ENCODE measurements at places on chromosomes 3 and 15. TPM values are rescaled to one million over a fixed set of nuclear protein-coding genes. Genes with fewer than 3 reads are reported as not detected.
A peak's percentile ranks its signal among the peaks of the same experiment; 100 is the strongest.

- H3K4me3 ChIP-seq = no peak overlapping the region
- H3K36me3 ChIP-seq = peaks cover 100% of the 10 kb centered on the region
- no peaks in the 10 kb centered on the region for H3K27me3 ChIP-seq
- H3K27ac ChIP-seq = no peak overlapping the region
Observed at GRCh38 chr3:16319307-16319706, 54.3 kb downstream of the OXNAD1 start.

- no peaks in the 10 kb centered on the region for H3K36me3 ChIP-seq
- peaks cover 20% of the 10 kb centered on the region for H3K4me1 ChIP-seq
- no peak for DNase-seq
- H3K4me3 ChIP-seq = no peak overlapping the region
- no peaks in the 10 kb centered on the region for H3K27me3 ChIP-seq
Observed at GRCh38 chr3:100265016-100265415, 4.2 kb downstream of the TBC1D23 start.

GRCh38 chr15:88717382-88718031 lies 78.7 kb downstream of the ISG20 start:
- H3K4me3 ChIP-seq = no peak overlapping the region
- peaks cover 21% of the 10 kb centered on the region for H3K27me3 ChIP-seq
- no peak overlapping the region for H3K27ac ChIP-seq
- no peak for DNase-seq

DNA sequence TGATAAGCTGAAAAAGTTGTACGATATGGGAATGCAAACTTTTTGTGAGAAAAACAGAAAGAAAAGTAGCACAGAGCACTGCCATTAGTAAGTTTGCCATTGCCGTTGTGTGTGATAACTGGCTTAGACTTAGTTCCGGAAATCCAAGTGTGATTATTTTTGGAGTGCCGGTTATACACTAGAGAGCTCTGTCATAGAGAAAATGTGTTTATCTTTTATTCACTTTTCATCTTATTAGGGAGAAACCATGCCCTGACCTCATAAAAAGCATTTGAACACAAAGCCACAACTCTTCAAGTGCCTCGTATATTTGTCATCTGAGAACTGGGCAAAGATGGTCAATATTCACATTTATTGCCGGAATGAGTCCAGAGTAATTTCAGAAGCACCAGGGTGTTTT lies 36.1 kb downstream of the CTDSPL start:
- H3K4me1 ChIP-seq = peaks cover 65% of the 10 kb centered on the region
- no peaks in the 10 kb centered on the region for H3K36me3 ChIP-seq
- no peak for DNase-seq
- H3K27me3 ChIP-seq = no peaks in the 10 kb centered on the region

DNA sequence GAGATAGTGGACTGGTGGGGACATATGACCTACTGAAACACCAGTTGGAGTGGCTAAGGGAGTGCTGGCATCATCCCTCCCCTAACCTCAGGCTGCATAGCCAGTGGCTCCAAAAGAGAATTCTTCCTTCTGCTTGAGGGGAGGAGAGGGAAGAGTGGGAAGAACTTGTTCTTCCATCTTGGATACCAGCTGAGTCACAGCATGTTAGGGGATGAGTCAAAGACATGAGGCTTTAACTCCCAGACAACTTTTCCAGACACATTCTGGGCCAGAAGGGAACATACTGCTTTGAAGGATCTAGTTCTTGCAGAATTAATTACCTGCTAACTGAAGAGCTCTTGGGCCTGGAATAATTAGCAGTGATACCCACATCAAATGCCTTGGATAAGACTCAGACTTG lies 36.8 kb upstream of the PEX5L start:
- DNase-seq = no peak
- no peak overlapping the region for H3K4me3 ChIP-seq
- no peaks in the 10 kb centered on the region for H3K36me3 ChIP-seq

GRCh38 chr3:171755015-171755589 lies 55.2 kb downstream of the PLD1 start:
- H3K4me1 ChIP-seq = peaks cover 80% of the 10 kb centered on the region
- no peaks in the 10 kb centered on the region for H3K36me3 ChIP-seq
- H3K27me3 ChIP-seq = no peaks in the 10 kb centered on the region
- DNase-seq = no peak
- no peak overlapping the region for H3K4me3 ChIP-seq

- H3K4me1 ChIP-seq = peaks cover 47% of the 10 kb centered on the region
- no peak overlapping the region for H3K4me3 ChIP-seq
- H3K36me3 ChIP-seq = no peaks in the 10 kb centered on the region
- peak overlapping the region; percentile 33 for H3K27ac ChIP-seq
- DNase-seq = peak; percentile 57
- H3K27me3 ChIP-seq = no peaks in the 10 kb centered on the region
Observed at GRCh38 chr15:67109141-67110034, 44.0 kb downstream of the SMAD3 start.

DNA sequence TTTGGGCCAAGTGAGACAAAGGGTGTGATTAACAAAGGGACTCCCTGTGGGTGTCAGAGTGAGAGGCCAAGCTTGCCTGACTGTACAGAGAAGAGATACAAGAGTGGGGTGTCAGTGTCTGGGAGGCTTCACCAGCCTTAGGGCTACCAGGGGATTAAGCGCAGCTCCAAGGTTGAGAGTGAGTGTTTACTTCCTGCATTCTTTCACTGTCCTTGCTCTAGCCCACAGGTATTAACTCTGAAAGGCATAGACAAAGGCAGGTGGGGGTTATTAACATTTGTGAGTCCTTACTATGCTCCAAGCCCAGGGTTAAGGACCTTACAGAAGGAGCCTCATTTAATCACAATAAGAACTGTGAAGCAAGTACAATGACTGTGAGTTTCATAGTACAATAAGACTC lies 107.6 kb downstream of the IL20RB start:
- no peaks in the 10 kb centered on the region for H3K27me3 ChIP-seq
- no peaks in the 10 kb centered on the region for H3K4me1 ChIP-seq
- DNase-seq = no peak
- H3K4me3 ChIP-seq = no peak overlapping the region
- H3K36me3 ChIP-seq = no peaks in the 10 kb centered on the region
- no peak overlapping the region for H3K27ac ChIP-seq

- DNase-seq = no peak
- no peaks in the 10 kb centered on the region for H3K36me3 ChIP-seq
- H3K27me3 ChIP-seq = no peaks in the 10 kb centered on the region
- H3K4me3 ChIP-seq = no peak overlapping the region
- no peaks in the 10 kb centered on the region for H3K4me1 ChIP-seq
- no peak overlapping the region for H3K27ac ChIP-seq
Observed at GRCh38 chr3:132289316-132289715, 27.9 kb upstream of the ACP3 start.

- H3K27ac ChIP-seq = no peak overlapping the region
- H3K27me3 ChIP-seq = no peaks in the 10 kb centered on the region
- H3K4me3 ChIP-seq = no peak overlapping the region
- H3K36me3 ChIP-seq = no peaks in the 10 kb centered on the region
- H3K4me1 ChIP-seq = no peaks in the 10 kb centered on the region
- no peak for DNase-seq
Observed at GRCh38 chr3:193574488-193575070, 18.4 kb upstream of the OPA1 start.

DNA sequence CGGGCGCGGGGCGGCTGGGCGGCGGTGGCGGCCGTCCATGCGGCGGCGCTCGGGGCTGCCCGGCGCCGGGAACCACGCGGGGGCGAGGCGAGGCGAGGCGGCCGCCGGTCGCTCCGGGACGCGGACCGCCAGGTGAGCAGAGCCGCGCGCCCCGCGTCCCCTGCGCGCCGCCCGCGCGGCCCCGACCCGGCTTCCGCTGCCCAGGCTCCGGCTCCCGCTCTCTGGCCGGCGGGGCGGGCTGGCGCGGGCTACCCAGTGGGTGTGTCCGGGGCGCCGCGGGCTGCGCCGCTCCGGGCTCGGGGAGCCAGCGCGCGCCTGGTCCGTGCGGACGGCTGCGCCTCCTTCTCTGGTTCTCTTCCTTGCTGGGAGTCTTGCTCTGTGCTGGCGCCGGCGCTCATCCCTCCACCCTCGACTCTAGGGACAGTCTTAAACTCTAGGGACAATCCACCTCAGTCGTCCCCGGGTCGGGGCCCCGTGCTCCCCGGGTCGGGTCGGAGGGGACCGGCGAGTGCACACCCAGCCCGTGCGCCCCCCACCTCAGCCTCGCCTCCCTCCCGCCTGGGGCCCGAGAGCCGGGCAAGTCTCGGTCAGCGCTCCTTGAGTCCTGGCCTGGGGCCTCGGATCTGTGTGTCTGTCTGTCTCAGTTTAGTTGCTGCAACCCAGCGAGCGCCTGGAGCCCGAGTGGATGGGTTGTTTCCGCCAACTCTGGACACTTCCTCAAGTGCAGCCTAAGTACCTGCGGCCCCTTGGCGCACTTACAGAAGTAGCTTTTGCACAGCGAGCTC lies 488 bp downstream of the THSD4 start:
- H3K36me3 ChIP-seq = no peaks in the 10 kb centered on the region
- peak overlapping the region; percentile 73 for H3K27ac ChIP-seq
- no peaks in the 10 kb centered on the region for H3K27me3 ChIP-seq
- H3K4me1 ChIP-seq = no peaks in the 10 kb centered on the region
- H3K4me3 ChIP-seq = peak overlapping the region; percentile 79
- peak; percentile 58 for DNase-seq

DNA sequence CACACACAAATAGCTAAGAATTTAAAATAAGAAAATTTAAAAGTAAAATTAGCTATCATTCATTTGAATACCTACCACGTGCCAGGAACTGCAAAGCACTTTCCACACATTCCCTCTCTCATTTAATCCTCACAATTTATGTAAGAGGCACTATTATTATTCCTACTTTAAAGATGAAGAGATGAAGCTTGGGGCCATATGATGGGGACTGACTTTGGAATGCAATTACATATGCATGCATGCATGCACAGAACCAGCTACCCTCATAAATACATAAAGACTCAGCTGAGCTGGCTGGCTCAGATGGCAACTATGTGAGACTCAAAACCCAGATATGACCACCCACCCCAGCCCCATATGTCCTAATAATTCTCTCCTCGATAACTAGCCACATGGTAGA lies 31.7 kb upstream of the THUMPD3 start:
- DNase-seq = no peak
- H3K4me1 ChIP-seq = no peaks in the 10 kb centered on the region
- no peaks in the 10 kb centered on the region for H3K27me3 ChIP-seq
- H3K36me3 ChIP-seq = no peaks in the 10 kb centered on the region
- H3K4me3 ChIP-seq = no peak overlapping the region
- no peak overlapping the region for H3K27ac ChIP-seq

The MKRN2OS gene
- 6.2 TPM for total RNA-seq

The CKMT1B gene
- total RNA-seq = not detected

The CPEB1 gene
- 0.38 TPM for total RNA-seq

The AGBL1 gene
- not detected for total RNA-seq

The ZPLD1 gene
- not detected for total RNA-seq

The ELL3 gene
- 0.59 TPM for total RNA-seq

The ANAPC13 gene
- total RNA-seq = 81.2 TPM

The CSPG5 gene
- total RNA-seq = 0.22 TPM

The SEMA5B gene
- 12.5 TPM for total RNA-seq

The CLN6 gene
- total RNA-seq = 9.0 TPM

The UTS2B gene
- total RNA-seq = 0.43 TPM

The AHSG gene
- not detected for total RNA-seq

The SCN11A gene
- 0.07 TPM for total RNA-seq

The ALDH1A3 gene
- 5.8 TPM for total RNA-seq

The RLBP1 gene
- not detected for total RNA-seq

Measured in heart right ventricle (tissue), 16 donors.